ENCODE measurements at places on chromosomes 7 and 10. TPM values are rescaled to one million over a fixed set of nuclear protein-coding genes. Genes with fewer than 3 reads are reported as not detected.

The BTBD16 gene
- total RNA-seq: not detected

The OR2A5 gene
- not detected for total RNA-seq

The CRHR2 gene
- 0.17 TPM for total RNA-seq

The SEMA3A gene
- 1.9 TPM for total RNA-seq

The WNT2 gene
- total RNA-seq: 1.1 TPM

The OR6B1 gene
- not detected for total RNA-seq

The TMEM26 gene
- total RNA-seq: 3.7 TPM

The FGL2 gene
- total RNA-seq: 11.7 TPM

The MMRN2 gene
- 24.6 TPM for total RNA-seq

The HGF gene
- 7.5 TPM for total RNA-seq

GRCh38 chr10:28139138-28139537 is 140.3 kb upstream of the ODAD2 start:
- H3K36me3 ChIP-seq: no peaks in the 10 kb centered on the region
- no peaks in the 10 kb centered on the region for H3K4me1 ChIP-seq
- no peaks in the 10 kb centered on the region for H3K27me3 ChIP-seq
- H3K4me3 ChIP-seq: no peak overlapping the region
- DNase-seq: no peak

GRCh38 chr7:6359734-6360133 is 87.3 kb upstream of the CYTH3 start:
- DNase-seq: no peak
- no peak overlapping the region for H3K27ac ChIP-seq
- H3K4me1 ChIP-seq: no peaks in the 10 kb centered on the region

DNA sequence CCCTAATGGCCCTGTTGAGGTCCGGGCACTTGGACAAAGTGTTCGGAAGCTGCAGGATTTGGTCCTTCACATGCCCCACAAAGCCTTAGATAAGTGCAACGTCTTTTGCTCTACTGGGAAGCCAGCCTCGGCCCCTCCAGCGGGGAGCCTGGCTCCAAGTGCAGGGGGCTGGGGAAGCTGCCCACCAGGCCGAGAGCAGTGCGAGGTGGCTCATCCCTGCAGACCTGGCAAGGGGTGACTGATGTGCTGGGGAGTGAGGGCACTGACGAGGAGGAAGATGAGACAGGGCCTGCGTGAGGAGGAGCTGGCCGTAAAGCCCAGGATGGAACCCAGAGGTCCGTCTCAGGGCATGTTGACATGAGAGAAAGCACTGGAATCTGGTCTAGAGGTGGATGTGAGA is 135.8 kb upstream of the NPS start:
- H3K27me3 ChIP-seq: no peaks in the 10 kb centered on the region
- no peak overlapping the region for H3K27ac ChIP-seq
- H3K36me3 ChIP-seq: no peaks in the 10 kb centered on the region

GRCh38 chr7:16463949-16464715 is 1.4 kb downstream of the SOSTDC1 start:
- H3K27ac ChIP-seq: no peak overlapping the region
- no peak overlapping the region for H3K4me3 ChIP-seq
- no peaks in the 10 kb centered on the region for H3K27me3 ChIP-seq
- DNase-seq: no peak
- no peaks in the 10 kb centered on the region for H3K4me1 ChIP-seq

GRCh38 chr7:113285411-113285810 is 167.1 kb upstream of the SMIM30 start:
- DNase-seq: no peak
- no peak overlapping the region for H3K27ac ChIP-seq
- H3K27me3 ChIP-seq: no peaks in the 10 kb centered on the region
- no peaks in the 10 kb centered on the region for H3K36me3 ChIP-seq
- no peaks in the 10 kb centered on the region for H3K4me1 ChIP-seq

DNA sequence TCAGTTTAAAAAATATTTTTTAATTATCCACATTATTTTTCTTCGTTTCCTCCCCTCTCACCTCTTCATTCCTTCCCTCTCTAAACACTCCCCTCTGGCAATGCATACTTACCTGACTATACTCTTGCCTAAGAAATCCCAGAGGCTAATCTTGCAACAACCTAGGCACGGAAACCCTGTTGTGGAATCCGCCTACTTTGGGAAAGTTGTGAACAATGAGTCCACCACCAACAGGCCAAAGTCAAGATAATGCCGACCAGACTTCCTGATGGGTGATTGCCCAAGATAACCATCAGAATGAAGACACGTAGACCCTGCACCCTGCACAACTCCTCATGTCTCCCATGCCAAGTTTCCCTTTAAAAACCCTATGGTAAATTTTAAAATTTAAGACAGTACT is 521.5 kb downstream of the KIF20B start:
- H3K27ac ChIP-seq: no peak overlapping the region
- no peaks in the 10 kb centered on the region for H3K27me3 ChIP-seq

DNA sequence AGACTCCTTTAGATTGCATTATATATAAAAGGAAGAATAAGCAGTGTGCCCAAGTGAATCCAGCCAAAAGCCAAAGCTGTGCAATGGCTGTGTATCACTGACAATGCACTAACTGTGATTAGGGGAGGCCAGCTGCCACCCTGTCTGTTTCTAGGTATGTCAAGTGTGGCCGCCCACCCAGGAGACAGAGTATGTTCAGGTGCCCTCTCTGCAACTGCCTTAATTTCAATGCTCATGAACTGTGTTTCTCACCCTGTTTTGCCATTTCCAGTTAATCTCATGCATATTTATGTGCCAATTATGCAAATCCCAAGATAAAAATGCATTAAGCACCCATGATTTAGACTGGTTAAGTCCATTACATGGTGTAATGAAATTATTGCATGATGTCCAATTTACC is 159.4 kb downstream of the FRMD4A start:
- peaks cover 4% of the 10 kb centered on the region for H3K4me1 ChIP-seq
- no peaks in the 10 kb centered on the region for H3K36me3 ChIP-seq
- no peaks in the 10 kb centered on the region for H3K27me3 ChIP-seq
- DNase-seq: no peak
- no peak overlapping the region for H3K27ac ChIP-seq
- H3K4me3 ChIP-seq: no peak overlapping the region

- peaks cover 4% of the 10 kb centered on the region for H3K4me1 ChIP-seq
- H3K27ac ChIP-seq: peak overlapping the region; percentile 32
- no peaks in the 10 kb centered on the region for H3K27me3 ChIP-seq
Observed at GRCh38 chr10:19930936-19931893, 115.0 kb downstream of the PLXDC2 start.

DNA sequence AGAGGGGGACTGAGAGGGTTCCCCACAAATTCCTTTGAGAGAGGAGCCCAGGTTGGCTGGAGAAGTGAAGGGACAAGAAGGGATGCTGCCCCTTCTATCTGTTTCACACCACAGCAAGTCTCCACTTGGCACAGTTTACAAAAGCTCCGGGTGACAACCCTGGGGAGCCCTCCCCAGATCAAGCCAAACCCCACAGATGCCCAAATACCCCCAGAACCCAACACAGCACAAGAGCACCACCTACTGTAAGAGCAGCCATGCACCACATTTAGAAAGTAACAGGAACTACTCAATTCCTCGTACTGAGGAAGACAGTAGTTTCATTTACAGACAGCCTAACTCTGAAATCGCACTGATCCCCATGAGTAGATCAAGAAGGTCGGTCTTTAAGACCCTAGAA is 67.8 kb upstream of the ATP6V0A4 start:
- no peaks in the 10 kb centered on the region for H3K36me3 ChIP-seq
- no peak overlapping the region for H3K27ac ChIP-seq
- no peaks in the 10 kb centered on the region for H3K4me1 ChIP-seq
- DNase-seq: no peak

DNA sequence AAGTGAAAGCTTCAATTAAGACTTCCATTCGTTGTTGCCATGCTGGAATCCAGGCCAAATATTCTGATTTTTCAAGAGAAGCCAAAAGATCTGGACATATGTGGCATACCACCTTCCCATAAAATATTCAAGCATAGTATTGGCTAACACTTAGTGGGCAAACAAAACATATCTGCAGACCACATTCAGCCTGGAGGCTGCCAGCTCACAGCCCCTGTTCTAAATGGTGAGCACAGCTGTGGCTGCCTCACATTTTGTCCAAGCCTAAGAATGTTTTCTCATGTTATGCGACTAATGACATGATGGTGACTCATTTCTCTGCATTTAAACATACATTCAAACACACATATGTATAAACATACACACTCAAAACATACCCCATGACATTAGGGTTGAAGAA is 10.6 kb upstream of the CALU start:
- no peaks in the 10 kb centered on the region for H3K4me1 ChIP-seq
- H3K36me3 ChIP-seq: no peaks in the 10 kb centered on the region
- H3K27me3 ChIP-seq: no peaks in the 10 kb centered on the region
- DNase-seq: no peak

GRCh38 chr7:5532536-5533335 is 109.1 kb upstream of the TNRC18 start:
- peak overlapping the region; percentile 100 for H3K27ac ChIP-seq
- peaks cover 16% of the 10 kb centered on the region for H3K4me1 ChIP-seq
- DNase-seq: peak; percentile 70
- peak overlapping the region; percentile 2 for H3K4me3 ChIP-seq
- H3K36me3 ChIP-seq: peaks cover 16% of the 10 kb centered on the region

DNA sequence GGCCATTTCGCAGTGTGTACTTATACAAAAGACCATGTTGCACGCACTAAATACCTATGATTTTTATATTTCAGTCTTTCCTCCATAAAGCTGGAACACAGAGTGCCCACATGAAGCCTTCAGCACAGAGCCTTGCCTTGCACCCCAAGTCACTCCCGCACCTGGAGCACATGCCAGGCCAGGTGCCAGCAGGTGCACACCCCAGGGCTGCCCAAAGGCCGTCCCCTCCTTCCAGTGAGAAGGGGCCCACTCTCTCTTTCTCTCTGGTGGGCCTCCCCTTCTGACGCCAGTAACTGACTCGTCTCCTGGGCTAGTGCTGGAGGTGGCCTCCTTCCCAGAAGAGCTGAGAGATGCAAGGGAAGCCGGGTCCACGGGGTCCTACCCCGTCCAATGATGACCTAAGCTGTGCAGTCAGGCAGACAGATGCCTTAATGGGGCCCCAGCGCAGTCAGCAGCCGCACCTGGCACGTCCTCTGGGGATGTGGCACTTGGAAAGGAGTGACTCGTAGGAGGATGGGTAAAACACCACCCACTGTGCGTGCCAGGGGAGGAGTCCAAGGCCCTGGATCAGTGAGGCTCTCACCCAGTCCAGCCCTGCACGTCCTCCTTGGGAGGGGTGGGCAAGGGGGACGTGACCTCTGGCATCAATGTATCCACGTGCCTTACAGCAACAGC is 17.7 kb upstream of the SHH start:
- no peaks in the 10 kb centered on the region for H3K36me3 ChIP-seq
- no peak for DNase-seq
- no peak overlapping the region for H3K4me3 ChIP-seq
- no peaks in the 10 kb centered on the region for H3K4me1 ChIP-seq
- no peak overlapping the region for H3K27ac ChIP-seq

DNA sequence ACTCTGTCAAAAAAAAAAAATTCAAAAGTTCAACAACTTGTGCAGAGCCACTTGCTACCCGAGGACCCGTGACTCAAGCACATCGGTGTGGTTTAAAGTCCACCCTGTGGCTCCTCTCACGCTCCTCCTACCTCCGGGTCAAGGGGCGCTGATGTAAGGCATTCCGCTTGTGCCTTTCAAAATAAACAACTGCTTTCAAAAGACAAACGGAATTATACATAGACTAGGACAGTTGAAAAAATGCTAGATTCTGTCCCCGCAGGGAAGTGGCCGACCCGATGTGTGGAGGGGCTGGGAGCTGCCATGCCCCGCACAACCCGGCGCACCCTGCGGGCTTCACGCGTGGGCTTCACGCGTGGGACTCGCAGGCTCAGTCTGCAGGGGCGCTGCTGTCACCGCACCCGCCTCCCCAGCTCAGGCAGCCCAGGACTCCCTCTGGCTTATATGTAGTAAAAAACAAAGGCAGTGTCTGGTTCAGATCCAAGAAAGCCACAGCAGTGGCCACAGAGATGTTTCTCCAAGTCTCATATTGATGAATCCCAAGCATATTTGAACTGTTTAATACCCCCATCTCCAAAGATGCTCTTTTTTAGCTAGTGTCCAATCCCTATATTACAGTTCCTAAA is 239.7 kb upstream of the INHBA start:
- no peak overlapping the region for H3K27ac ChIP-seq
- no peak for DNase-seq
- H3K27me3 ChIP-seq: no peaks in the 10 kb centered on the region
- no peaks in the 10 kb centered on the region for H3K4me1 ChIP-seq
- no peak overlapping the region for H3K4me3 ChIP-seq

GRCh38 chr7:97298561-97298960 is 181.1 kb downstream of the SDHAF3 start:
- DNase-seq: no peak
- H3K4me3 ChIP-seq: no peak overlapping the region
- no peaks in the 10 kb centered on the region for H3K36me3 ChIP-seq
- no peak overlapping the region for H3K27ac ChIP-seq
- H3K4me1 ChIP-seq: no peaks in the 10 kb centered on the region
- no peaks in the 10 kb centered on the region for H3K27me3 ChIP-seq

DNA sequence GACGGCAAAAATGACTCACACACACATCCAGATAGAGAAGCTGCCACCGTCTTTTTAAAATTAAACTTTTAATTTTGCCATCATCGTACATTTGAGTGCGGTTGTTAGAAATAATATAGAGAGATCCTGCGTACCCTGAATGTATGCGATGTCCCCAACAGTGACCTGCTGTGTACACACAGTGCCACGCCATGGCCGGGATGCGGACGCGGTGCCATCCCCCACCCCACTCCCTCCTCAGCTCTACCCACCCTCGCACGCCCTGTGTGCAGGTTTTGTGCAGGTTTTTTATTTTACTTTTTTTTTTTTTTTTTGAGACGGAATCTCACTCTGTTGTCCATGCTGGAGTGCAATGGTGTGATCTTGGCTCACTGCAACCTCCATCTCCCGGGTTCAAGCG is 58.7 kb upstream of the PDGFA start:
- DNase-seq: no peak
- H3K36me3 ChIP-seq: no peaks in the 10 kb centered on the region
- H3K4me1 ChIP-seq: no peaks in the 10 kb centered on the region
- H3K4me3 ChIP-seq: no peak overlapping the region
- no peak overlapping the region for H3K27ac ChIP-seq

GRCh38 chr7:84675633-84676034 is 481.0 kb upstream of the SEMA3A start:
- no peak overlapping the region for H3K4me3 ChIP-seq
- H3K4me1 ChIP-seq: no peaks in the 10 kb centered on the region
- H3K36me3 ChIP-seq: no peaks in the 10 kb centered on the region
- DNase-seq: no peak
- H3K27me3 ChIP-seq: no peaks in the 10 kb centered on the region

DNA sequence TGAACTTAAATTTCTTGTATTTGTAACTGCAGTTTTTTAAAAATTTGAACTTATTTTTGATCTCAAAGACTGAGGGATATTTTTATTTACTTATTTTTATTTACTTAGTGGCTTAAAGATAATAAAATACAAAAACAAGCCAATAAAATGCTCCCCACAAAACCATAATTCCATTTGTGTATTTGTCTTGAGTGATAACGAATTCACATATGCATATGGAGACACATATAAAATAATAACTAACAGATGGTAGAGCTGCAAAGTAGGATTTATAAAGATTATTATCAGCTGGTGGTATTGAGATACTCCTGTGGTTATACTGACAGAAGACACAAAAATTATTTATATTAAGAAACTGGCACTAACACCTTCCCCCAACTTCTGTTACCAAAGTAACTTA is 90.2 kb upstream of the RPA3 start:
- no peak for DNase-seq
- no peaks in the 10 kb centered on the region for H3K4me1 ChIP-seq
- H3K36me3 ChIP-seq: no peaks in the 10 kb centered on the region
- H3K4me3 ChIP-seq: no peak overlapping the region
- no peaks in the 10 kb centered on the region for H3K27me3 ChIP-seq

Measured in prostate gland (tissue), 2 donors.